ENCODE measurements at places on chromosomes 5 and 9.
A peak's percentile ranks its signal among the peaks of the same experiment; 100 is the strongest.

- no peak for DNase-seq
Measured at GRCh38 chr5:145945620-145946111, 9.3 kb downstream of the SH3RF2 start.

- peak; percentile 29 for DNase-seq
Measured at GRCh38 chr9:121862371-121863332, 211.2 kb downstream of the DAB2IP start.

GRCh38 chr9:115522912-115523311 lies 405.0 kb upstream of the TNC start:
- DNase-seq = no peak

DNA sequence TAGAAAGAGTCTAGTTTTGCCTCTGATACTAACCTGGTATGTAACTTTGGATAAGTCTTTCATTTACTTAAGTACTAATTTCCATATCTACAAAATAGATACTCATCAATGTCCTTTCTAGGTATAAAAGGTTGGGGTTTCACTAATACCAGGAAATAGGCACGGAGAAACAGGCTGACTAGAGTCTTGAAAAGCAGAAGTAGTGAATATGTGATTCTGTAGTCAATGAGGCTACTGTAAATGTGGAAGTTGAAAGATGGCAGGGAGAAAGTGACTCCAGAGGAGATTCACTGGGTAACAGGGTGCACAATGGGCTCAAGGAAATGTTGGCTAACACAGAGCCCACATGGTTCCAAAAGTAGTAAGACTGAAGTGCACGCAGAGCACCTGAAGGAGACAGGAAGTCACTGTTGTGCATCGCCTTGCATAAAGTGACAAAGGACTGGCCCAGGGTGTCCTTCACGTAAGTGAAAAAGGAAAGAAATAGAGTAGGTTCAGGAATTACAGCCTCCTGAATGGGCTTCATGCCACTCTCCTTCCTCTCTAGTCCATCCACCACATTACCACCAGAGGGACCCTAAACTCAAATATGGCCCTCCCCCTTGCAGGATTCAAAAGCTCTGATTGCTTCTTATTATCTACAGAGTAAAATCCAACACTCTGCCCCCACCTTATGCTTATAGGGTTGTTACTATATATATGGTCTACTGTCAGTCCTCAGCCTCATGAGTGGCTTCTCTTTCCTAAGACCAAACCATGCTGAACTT lies 288.0 kb upstream of the SMARCA2 start:
- DNase-seq = no peak

- DNase-seq = peak; percentile 67
Measured at GRCh38 chr9:125904155-125904851, 157.1 kb downstream of the PBX3 start.

DNA sequence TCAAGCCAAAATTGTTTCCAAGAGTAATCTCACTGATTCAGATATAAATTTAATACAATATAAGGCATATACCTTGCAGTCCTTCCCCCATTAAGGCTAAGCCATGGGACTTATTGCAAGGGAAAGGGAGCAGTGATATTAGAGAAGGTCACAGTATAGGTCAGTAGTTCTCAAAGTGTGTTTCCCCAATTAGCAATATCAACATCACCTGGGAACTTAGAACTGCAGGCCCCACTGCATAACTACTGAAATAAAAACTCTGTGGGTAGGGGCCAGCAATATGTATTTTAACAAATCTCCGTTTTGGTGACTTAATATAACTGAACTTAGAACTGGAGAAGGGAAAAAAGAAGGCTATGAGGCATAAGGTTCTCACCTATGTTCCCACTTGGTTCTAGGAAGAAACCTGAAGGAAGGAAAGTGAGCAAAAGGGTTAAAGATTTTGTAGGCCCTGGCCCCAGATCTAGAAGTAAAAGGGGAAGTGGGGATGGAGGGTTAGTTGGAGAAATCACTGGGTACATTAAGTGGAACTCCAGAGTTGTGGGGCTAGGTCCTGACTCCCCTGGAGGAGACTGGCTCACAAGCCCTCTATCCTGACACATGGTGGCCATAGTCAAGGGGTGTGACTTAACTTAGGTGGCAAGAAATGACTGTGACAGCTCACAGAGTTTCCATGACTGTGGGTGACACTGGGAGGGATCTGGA lies 40.7 kb downstream of the WDR36 start:
- DNase-seq = no peak

DNA sequence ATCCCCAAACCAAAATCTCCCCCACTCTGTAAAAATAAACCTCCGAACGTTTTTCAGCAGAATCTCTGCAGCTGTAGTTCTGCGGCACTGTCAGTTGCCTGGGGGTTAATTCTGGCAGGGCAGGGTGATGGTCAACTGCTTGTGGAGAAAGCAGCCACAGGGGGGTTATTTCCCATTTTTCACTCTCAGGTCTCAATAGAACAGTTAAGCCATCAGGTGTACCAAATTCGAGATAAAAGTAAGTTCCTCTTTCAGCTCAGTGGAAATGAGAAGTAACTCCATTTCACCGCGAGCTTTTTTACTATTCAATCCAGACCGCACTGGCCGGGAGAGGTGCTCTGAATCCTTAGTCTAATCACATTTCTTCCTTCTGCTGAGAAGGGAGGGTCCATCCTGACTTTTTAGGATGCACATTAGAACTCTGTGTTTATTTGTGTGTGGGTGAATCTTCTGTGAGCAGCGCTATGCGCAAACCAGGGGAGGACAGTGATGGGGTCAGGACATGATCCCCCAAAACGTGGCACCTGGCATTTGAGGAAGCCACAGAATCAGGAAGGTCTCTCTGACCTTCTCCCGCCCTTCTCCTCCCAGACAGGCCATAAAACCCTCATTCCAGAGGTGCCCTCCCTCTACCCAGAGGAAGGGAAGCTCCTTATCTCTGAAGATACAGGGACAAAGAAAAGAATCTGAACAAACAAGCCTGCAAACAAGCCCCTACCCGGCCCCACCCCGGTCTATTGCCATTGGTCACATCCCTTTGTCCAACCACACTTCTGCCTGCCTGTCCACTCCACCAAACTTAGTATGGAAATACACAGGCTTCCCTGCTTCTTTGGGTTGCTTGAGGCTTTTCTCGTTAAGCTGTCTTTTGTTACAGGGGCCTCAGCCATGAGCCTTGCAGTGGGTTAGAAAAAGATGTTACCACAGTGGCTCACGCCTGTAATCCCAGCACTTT lies 229.0 kb downstream of the ROR2 start:
- DNase-seq = no peak

DNA sequence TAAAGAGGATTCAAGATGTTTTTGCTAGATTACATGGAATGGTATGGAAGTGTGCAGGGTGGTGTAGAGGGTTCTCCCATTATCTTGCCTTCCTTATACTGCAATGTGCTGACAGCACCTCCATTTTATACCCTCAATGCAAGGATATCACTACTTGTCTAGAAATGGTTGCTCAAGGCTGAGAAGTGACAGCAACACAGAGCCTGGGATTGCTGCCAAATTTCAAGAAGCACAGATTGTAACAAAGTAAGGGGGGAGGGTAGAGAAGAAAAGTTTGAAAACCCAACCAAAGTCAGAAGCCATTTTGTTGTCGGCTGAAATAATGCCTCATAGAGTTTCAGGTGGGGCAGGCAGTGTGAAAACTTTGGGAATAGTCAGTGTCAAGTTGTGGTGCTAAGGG lies 29.8 kb downstream of the PCDHAC2 start:
- no peak for DNase-seq

- DNase-seq = no peak
Measured at GRCh38 chr9:129161534-129161837, 16.6 kb downstream of the IER5L start.

GRCh38 chr9:84791643-84792042 lies 122.1 kb downstream of the NTRK2 start:
- no peak for DNase-seq

DNA sequence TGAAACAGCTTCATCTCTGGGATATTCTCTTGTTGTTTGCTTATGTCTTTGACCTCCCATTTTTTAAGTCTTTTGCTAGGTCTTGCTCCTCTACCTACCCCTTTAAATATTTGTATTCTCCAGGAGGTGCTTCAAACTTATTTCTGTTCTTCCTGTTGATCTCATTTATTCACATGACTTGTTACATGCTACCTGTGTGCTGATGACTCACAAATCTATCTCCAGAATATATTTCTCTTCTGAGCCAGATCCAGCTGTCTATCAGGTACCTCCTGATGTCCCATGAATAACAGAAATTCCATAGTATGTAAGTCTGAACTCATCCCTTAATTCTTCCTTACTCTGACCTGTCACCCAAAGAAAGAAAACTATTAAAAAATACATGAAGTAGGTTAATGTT lies 11.0 kb downstream of the NIPBL start:
- DNase-seq = no peak

DNA sequence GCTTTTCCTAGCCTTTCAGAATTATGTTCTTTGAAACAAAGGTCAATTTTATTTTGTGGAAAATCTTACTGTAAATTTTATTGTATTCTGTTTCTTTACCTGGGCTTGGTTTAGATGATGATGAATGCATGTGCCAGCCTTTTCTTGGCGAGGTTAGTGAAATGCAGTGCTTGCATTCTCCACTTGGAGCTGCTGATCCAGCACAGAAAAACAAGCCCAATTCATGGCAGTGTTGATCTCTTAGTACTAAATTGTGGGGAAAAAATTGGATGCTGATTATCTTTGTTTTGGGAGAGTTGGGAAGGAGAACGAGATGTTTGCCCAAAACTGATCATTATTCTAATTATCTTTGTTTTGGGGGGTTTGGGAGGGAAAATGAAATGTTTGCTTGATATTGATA lies 3.7 kb downstream of the HABP4 start:
- DNase-seq = peak; percentile 39

GRCh38 chr9:72013292-72013760 lies 47.1 kb downstream of the C9orf57 start:
- DNase-seq = no peak

DNA sequence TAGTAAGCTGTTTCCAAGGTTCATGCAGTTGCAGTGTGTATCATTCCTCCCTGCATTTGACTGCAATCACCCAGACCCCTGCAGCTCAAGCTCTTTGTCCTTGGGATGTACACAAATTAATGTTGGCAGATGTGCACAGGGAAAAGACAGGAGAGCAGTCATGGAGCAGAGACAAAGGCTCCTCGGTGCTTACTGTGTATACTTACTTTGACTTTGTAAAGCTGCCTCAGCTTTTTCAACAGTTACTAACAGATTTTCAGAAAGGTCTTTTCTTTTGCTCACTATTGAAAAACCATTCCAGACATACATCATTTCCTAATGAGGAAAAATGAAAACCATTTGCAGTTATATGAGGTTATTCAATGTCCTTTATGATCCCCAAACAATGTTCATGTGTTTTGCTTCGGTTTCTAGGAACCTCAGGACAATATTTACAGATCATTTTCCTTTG lies 124.9 kb downstream of the TTC39B start:
- peak; percentile 96 for DNase-seq

- no peak for DNase-seq
Measured at GRCh38 chr9:90893706-90894105, 92.1 kb downstream of the SYK start.

DNA sequence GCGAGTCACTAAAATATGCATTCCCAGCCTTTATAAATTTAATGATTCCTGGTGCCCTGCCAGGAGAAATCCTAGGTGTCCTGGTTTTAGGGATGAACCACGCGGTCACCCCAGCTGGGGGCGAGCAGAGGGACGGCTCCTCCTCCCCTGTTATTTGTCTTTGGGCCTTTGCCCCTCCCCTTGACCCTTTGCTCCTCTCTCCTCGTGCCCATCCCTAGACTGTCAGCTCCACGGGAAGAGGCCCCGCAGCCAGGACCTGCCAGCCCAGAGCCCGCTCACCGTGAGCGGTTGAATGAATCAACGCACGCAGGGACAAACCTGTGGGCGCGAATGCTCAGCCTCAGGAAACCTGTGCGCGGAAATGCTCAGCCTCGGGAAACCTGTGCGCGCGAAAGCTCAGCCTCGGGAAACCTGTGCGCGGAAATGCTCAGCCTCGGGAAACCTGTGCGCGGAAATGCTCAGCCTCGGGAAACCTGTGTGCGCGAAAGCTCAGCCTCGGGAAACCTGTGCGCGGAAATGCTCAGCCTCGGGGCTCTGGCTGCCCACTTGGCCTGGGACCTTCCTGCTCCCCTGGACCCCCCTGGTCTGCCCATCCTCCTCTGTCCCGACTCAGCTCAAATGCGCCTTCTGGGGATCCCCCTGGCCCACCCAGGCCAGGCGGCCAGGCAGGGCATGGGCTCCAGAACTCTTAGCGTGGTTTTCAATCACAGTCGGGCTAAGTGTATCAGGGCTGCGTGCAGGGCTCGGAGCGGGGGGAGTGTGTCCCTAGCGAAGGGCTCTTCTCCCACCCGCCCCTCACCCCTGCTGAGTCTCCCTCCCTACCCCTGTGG lies 140.5 kb upstream of the COL5A1 start:
- DNase-seq = no peak

GRCh38 chr9:132311978-132312377 lies 42.8 kb downstream of the SETX start:
- DNase-seq = no peak

DNA sequence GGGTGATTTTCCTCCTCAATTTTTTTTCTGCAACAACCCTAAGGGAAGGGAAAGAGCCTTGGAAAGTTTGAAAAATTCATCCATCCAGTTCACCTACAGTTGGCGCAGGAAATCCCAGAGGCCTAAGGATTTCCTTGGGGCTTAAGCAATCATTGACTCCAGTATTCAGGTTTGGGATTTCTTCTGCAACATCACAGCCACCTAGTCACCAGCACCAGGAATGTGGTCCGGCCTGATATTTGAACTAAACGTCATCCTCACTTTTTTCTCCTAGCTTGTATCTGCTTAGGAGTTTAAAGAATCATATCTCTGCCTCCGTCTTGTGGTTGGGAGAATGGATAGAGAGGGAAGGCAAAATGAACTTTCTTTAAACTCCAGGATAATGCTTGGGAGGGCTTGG lies 20.2 kb upstream of the TLE4 start:
- DNase-seq = no peak

DNA sequence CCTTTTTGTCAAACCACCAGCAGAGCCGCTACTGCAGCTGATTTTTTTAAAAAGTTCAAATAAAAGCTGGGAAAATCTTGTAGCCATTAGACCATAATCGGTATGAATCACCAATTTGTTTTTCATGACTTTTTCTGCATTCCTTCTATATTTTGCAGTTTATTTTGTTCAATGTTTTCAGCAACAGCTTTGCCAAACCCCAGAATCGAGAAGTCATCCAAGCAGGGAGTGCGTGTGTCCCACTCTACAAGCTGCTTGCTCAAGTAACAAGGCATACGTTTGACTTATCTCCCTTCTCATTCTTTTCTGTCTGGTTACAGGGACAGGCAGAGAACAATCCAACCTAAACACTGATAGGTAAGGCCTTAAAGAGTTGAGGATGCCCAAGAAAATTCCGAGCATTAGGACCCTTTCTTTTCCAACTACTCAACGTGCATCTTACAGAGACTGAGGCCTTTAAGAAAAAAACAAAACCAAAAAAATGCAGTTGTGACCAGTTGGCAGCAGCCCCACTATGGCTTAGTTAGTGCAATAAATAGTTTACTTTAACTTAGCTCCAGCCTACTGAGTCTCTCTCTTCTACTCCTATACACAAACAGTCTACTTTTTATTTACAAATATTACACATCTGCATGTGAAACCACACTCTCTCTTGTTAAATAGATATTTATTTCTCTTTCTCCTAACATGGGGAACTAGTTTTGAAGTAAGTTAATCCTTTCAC lies 134.7 kb upstream of the SLIT3 start:
- no peak for DNase-seq

- DNase-seq = no peak
Measured at GRCh38 chr9:121141706-121142105, 60.0 kb downstream of the RAB14 start.

GRCh38 chr5:166346726-166347374 lies 1944.6 kb upstream of the WWC1 start:
- DNase-seq = no peak

Data from NCI-H2081 (cell line).